Neuronal stem cell (in vitro differentiated cells): ENCODE measurements at places on chromosomes 2 and 18.

DNA sequence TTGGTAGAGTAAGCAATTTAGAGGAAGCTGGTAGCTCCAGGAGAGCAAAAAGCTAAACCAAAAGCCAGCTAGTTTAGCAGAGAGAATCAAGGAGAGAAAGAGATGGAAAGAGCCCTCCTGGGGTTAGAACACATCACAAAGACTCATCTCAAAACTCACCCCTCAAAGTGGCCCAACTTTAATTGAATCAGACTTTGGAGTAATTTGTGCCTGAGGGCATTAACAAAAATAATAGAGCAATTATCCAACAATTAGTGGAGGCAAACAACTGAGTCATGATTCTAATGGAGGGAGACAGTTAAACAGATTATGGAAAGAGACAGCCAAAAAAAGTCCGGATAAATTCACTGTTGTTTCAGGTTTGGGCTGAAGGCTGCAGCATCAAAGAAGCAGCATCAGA lies 417.4 kb downstream of the KCNJ3 start:
- H3K27ac ChIP-seq, result no peak overlapping the region
- no peak overlapping the region for H3K4me3 ChIP-seq
- H3K27me3 ChIP-seq, result no peaks in the 10 kb centered on the region
- no peaks in the 10 kb centered on the region for H3K36me3 ChIP-seq
- no peaks in the 10 kb centered on the region for H3K4me1 ChIP-seq

DNA sequence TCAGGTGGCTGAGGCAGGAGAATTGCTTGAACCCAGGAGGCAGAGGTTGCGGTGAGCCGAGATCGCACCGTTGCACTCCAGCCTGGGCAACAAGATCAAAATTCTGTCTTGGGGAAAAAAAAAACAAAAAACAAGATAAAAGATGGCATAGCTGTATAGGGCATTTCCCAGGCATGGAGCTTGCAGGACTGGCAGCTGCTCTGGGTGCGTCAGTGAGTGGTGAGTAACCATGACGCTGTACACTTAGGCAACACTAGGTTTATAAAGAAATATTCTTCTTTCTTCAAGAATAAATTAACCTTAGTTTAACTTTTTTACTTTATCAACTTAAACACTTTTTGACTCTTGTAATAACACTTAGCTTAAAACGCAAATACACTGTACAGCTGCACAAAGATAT lies 15.4 kb downstream of the TGOLN2 start:
- H3K4me1 ChIP-seq, result peaks cover 2% of the 10 kb centered on the region
- H3K27me3 ChIP-seq, result no peaks in the 10 kb centered on the region
- H3K36me3 ChIP-seq, result peaks cover 24% of the 10 kb centered on the region
- no peak for DNase-seq
- no peak overlapping the region for H3K4me3 ChIP-seq

DNA sequence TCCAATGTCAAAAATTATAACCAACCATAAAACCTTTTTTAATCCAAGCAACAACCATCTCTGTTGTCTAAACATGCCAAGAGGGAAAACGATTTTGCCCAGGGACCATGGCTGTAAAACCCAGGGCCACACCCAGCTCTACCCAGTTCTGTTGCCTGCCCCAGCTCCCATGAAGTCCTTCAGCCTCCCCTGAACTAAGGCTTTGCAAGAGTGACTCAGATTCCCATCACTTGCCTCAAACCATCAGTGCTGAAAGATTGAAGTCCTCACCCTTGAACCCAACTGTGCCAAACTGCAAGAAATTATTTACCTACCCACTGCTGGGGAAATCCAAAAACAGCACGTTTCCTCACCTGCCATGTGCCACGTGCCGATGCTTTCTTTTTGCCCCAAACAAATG lies 102.5 kb downstream of the TFCP2L1 start:
- no peak for DNase-seq
- H3K4me3 ChIP-seq, result no peak overlapping the region
- no peak overlapping the region for H3K27ac ChIP-seq
- no peaks in the 10 kb centered on the region for H3K4me1 ChIP-seq
- no peaks in the 10 kb centered on the region for H3K27me3 ChIP-seq

DNA sequence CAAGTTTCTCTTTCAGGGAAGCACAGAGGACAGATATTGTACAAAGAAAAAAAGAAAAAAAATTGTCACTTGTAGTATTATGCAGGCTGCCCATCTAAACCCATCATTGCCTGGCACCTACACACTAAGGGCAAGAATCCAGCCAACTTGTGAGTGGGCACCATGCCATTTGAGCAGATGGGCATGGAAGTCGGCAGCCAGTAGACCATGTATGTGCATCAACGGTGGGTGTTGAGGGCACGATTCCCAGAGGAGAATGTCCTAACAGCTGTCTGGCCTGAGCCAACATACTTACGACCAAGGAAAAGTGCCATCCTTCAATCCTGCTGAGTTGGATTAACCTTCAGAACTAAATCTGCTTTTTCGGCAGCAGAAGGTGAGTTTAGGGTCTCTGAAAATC lies 63.9 kb downstream of the ARHGAP15 start:
- no peak overlapping the region for H3K27ac ChIP-seq
- no peak overlapping the region for H3K4me3 ChIP-seq
- H3K27me3 ChIP-seq, result no peaks in the 10 kb centered on the region
- DNase-seq, result no peak
